Activated CD4-positive, alpha-beta T cell treated with anti-CD3 and anti-CD28 coated beads for 1 hour (primary cell): ENCODE measurements at places on chromosomes 6 and 20.

- no peak for DNase-seq
Observed at GRCh38 chr6:54992789-54993188, 146.2 kb downstream of the FAM83B start.

DNA sequence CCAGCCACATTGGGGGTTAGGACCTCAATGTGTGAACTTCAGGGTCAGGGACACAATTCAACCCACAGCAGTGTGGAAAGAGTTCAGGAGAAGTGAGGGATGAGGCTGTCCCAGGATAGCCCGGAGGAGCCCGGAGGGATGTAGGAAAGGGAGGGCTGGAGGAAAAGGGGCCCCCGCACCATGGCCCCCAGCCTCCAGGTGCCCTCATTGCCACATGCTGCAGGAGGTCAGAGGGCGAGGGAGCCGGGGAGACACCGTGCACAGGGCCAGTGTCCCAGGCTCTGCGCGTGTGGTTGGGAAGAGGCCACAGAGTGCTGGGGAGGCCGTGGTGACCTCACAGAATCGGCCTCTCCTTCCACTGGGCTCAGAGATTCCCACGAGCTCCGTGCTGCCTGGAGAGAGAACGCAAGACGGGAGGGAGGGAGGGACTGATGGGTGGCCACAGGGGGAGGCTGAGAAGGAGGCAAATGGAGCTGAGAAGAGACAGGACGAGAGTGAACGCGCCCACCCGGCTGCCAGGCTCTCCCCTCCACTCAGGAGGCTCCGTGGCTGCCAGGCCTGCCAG is 215.1 kb downstream of the DLL1 start:
- no peak for DNase-seq

DNA sequence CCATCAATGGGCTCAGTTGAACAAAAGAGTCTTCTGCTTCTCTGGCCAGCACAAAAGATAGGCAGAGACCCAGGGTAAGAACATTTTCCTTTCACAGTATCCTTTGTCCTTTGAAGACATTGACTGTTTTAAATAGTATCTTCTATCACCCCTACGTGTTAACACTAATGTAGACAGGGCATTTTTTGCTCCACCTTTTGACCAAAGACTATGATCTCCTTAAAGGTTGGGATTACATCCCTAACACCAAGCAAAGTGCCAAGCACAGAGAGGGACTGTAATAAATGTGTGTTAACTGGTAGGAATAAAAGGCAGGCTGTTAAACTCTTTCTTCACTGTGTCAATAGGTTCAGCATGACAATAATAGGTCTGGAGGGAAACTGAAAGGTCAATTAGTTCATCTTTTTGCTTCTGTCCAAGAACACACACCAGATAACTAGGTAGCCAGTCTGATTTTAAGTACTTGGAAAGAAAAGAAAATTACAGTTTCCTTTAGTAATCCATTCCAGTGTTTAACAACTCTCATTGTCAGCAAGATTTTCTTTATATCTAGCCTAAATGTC is 63.6 kb upstream of the NOX3 start:
- no peak for DNase-seq

DNA sequence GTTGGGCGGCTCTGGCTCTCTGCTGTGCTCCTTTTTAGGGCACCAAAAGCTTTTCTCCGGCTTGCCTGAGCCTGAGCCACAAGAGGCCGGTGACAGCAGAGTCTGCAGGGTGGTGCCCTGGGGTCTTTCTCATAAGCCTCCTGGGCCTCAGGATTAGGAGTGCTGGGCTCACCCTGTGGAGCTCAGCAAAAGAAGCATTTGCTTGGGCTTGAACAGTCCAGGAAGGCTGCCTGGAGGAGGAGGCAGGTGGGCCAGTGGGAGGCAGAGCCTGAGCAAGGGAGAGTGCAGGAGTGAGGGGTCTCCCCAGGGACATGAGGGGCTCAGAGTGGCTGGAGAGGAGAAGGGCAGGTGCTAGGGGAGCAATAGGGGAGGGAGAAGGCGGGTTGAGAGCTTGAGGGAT is 32.9 kb upstream of the MRGBP start:
- no peak for DNase-seq

GRCh38 chr6:16649241-16649640 is 112.0 kb downstream of the ATXN1 start:
- DNase-seq = no peak

DNA sequence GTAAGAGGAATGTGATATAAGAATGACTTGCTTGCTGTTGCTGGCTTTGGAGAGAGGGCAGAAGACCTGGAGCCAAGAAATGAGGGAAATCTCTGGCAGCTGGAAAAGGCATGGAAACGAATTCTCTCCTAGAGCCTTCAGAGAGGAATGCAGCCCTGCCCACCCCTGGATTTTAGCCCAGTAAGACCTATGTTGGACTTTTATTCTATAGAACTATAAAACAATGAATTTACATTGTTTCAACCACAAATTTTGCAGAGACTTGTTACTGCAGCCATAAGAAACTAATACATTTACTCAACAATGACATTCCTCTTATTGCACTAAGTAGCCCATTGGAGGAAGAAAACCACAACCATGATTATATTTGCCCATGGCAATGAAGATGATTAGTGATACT is 39.5 kb upstream of the PREP start:
- DNase-seq = no peak

DNA sequence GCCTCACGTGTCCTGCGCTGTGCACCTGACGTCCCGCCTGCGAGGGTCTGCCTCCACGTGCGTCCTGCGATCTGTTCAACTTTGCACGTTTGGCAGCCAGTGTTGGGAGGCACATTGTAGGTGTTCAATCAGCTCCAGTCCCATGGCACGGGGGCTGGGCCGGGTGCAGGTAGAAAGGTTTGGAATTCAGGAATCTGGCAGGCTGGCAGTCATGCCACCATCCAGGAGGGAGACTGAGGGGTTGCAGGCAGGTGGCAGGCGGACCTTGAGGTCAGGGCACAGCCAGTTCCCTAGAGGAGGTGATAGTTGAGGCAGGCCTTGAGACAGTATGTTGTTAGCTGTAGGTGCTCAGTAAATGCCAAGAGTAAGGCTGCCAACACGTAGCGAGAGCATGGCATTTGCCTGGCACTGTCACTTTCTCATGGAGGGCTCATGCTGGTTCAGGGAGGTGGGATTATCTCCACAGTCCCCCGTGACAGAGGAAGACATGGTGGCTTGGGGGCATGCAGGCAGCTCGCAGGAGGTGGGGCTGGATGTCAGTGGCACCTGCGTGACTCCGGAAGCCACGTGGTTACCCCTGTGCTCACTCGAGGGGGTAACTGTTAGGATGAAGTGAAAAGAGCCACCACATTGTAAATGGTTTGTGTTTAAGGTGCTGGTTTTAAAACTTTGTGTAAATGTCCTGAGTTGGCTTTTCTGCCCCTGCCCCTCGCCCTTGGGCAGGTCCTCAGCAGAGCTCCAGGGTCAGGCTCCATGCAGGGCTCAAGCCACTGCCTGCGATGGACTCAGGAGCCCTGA is 111.8 kb upstream of the FRMD1 start:
- no peak for DNase-seq

DNA sequence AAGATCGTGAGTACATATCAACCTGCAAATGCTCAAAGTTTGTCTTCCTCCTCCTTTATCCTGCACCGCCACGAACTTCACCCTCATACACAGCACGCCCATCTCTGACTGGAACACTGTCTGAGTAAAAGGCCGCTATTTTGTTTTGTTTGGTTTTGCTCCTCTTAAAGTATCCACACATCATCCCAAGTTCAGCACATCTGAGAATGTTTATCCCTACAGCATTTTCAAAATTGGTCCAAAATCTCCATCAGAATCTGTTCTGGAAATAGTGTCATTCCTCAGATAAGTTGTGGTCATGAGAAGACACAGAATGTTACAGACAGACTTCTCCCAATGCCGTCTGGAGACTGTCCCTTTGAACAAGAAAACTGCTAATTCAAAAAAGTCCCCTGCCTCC is 251.6 kb upstream of the ARID1B start:
- DNase-seq = no peak

DNA sequence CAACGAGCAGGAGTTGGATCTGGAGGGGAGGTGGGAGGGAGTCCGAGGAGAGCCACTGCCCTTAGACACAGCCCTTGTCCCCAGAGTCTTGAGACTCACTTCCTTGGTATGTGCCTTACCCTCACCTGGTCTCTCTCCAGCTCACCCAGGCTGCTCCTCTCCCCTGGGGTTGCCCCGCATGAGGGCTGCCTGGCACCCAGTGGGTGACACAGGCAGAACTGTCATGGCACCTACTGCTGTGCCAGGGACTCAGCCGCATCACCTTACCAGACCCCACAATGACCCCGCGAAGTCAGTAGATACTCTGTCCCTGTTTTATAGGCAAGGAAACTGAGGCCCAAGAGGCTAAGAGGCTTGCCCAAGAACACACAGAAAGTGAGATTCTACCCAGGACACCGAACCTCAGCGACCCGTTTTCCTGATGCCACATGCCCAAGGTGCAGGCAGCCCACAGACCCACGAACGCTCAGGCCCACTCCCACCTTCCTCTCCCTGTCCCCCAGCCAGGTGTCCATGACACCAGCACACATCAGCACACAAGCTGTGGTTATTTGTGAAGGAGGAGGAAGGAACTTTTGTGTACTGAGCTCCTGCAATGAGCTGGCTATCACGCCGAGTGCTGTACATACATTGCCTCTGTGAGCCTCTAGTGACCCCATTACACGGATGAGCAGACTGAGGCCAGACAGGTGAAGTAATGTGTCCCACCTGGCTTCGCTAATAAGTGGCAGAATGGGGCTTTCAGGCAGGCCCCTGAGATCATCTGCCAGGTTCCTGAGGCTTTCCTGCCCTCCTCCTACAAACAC is 168.1 kb downstream of the GRM4 start:
- no peak for DNase-seq

- no peak for DNase-seq
Observed at GRCh38 chr6:42958125-42958524, 2.4 kb upstream of the GNMT start.

GRCh38 chr6:150857062-150857944 is 8.2 kb upstream of the MTHFD1L start:
- DNase-seq = no peak

DNA sequence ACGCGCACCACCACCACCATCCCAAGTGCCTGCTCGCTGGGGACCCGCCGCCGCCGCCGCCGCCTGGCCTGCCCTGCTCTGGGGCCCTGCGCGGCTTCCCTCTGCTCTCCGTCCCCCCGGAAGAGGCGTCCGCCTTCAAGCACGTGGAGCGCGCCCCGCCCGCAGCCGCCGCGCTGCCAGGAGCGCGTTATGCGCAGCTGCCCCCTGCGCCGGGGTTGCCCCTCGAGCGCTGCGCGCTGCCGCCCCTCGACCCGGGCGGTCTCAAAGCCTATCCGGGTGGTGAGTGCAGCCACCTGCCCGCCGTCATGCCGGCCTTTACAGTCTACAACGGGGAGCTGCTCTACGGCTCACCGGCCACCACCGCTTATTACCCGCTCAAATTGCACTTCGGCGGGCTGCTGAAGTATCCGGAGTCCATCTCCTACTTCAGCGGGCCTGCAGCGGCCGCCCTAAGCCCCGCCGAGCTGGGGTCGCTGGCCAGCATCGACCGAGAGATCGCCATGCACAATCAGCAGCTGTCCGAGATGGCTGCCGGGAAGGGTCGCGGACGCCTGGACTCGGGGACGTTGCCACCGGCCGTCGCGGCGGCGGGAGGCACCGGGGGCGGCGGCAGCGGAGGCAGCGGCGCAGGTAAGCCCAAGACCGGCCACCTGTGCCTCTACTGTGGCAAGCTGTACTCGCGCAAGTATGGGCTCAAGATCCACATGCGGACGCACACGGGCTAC is 7.2 kb downstream of the PRDM13 start:
- DNase-seq = no peak
